Esophagus squamous epithelium (tissue), 5 donors: ENCODE measurements at places on chromosomes 3 and 15.

- DNase-seq: no peak
These were observed 13.0 kb downstream of the CERS3 start for GRCh38 chr15:100515758-100516157.

GRCh38 chr15:99006146-99006545, 1.4 kb downstream of the PGPEP1L start:
- no peak for DNase-seq

DNA sequence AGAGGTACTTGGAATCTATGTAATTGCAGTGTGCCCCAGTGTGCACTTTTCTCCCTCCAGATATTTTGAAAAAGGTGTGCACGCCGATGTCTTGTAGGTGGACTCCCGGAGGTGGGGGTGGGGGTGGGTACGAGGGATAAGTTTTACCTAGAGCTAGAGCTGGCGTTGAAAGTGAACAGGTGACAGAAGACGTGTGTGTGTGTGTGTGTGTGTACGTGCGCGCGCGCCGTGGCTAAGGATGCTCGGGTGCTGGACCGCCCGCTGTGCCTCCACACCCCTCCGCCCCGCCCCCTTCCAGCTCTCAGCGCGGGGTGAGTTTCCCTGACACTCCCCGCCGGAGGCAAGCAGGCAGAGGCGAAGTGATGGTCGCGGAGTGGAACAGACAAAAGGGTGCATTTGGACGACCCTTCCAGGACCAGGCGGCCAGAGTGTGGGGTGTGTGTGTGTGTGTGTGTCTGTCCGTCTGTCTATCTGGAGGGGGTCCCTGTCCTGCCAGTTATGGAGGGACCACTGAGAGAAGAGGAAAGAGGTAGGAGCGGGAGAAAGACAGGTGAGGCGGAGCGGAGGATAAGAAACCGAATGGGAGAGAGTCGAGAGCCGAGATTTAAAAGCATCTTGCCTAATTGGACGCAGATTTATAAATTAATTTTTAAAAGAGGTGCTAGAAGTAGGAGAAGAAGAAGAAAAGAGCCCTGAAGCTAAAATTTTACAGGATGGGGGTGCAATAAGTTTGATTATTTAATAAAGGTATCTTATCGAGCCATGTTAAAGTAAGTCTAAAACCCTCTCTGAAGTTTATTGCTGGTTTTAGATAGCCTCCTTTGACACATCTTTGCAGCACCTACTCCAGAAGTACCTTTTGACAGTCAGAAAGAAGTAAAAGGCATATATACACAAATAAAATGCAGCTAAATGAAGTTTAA, 335.8 kb upstream of the THRB start:
- no peak for DNase-seq

DNA sequence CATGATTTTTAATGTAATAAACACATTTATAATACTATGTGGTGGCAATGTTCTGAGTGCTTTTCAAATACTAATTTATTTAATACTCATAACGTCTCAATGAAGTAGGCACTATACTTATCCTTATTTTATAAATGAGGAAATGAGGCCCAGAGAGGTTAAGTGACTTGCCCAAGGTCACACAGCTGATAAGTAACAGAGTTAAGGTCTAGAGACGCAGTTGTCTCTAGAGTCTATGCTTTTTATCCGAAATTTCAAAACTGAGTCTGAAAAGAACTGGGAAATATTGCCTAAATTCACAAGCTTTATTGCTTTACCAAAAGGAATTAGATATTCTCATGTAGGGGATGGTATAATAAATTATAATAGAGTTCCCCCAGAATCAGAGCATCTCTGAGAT, 31.4 kb upstream of the MAGEF1 start:
- no peak for DNase-seq

GRCh38 chr3:153502682-153503081, 340.7 kb downstream of the RAP2B start:
- no peak for DNase-seq

DNA sequence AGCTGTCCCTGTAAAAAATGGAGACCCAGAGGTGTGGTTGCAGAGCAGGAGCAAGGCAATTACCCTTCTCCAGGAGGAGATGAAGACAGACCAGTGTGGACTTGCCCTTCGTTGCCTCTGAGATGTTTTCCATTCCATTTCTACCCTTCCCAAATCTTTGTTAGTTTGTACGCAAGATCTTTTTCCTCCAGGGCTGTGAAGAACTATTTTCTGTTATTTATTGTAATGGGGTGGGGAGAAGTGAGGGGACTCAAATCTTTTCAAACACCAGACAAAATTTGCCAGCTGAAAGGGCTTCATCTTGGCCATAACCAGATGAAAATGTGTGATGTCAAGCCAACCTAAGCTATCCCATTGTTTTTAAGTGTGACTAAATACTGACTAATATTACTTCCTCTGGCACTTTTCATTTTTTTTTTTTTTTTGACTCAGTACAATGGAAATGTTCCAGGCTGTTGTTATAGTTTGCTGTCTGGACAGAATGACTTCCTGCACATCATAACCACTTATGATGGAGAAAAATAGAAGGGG, 271.3 kb upstream of the TPRG1 start:
- no peak for DNase-seq

GRCh38 chr3:38543586-38543985, 47.4 kb downstream of the EXOG start:
- no peak for DNase-seq

DNA sequence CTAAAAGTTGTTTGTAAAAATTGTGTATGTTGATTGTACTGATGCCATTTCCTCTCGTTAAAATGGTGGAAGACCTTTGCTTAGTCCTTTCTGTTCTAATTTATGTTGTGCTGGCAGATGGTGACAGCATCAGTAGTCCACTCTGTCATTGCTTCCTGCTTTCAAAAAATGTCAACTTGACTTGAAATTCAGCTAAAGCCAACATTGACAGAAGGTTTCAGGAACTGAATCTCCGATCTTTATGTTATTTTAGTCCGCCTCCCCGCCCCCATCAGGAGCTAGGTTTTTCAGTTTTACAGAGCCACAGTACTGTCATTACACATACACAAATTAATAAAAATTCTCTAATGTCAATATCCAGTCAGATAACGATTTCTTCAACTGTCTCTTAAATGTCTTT, 1.5 kb downstream of the CEP63 start:
- DNase-seq: no peak

DNA sequence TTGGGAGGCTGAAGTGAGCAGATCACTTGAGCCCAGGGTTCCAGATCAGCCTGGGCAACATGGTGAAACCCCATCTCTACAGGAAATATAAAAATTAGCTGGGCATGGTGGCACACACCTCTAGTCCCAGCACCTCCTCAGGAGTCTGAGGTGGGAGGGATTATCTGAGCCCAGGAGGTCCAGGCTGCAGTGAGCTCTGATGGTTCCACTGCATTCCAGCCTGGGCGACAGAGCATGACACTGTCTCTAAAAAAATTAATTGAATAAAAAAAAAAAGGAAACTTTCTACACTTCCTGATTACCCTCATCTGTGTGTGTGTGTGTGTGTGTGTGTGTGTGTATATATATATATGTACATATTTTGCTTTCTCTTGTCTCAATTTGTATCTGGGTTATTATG, 31.4 kb downstream of the DIPK2A start:
- no peak for DNase-seq

DNA sequence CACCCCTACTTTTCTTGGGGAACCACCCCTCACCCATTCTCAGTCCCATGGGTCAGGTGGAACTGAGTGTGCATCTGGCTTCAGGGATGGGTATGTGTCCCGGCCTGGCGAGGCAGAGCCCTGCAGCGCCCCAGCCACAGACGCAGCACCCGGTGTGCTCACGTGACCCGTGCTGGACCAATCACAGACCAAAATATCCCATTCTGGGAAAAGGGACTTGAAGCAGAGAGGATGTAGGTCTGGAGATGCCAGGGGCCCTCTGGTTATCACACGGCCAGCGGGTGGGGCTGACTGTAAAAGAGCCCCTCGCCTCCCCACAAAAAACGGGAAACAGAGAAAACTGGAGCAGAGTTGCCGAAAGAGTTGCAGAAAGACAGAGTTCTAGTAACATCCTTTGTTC, 138.0 kb upstream of the RAD18 start:
- no peak for DNase-seq

- DNase-seq: no peak
These were observed 248.3 kb upstream of the CCDC54 start for GRCh38 chr3:107128946-107129345.

- DNase-seq: no peak
These were observed 9.5 kb downstream of the ISL2 start for GRCh38 chr15:76345880-76346668.

DNA sequence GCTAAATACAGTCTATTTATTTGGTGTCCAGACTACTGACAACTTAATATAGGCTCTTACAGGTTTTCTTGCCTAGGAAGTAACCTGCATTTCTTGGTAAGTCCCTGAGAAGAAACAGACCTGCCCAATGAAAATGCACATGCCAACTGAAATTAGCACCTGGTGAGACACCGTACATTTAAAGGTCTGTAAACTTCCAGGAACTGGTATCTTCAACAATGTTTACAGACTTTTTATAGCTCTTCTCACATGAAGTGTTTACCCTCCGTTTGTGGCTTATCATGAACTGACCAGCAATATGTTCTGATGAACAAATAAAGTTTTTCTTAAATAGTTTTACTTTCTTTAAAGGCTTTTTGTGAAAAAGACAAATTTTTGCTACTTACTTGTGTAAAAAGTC, 93.3 kb downstream of the PCCB start:
- DNase-seq: no peak

- no peak for DNase-seq
These were observed 45.1 kb downstream of the TNIK start for GRCh38 chr3:171415070-171415469.

DNA sequence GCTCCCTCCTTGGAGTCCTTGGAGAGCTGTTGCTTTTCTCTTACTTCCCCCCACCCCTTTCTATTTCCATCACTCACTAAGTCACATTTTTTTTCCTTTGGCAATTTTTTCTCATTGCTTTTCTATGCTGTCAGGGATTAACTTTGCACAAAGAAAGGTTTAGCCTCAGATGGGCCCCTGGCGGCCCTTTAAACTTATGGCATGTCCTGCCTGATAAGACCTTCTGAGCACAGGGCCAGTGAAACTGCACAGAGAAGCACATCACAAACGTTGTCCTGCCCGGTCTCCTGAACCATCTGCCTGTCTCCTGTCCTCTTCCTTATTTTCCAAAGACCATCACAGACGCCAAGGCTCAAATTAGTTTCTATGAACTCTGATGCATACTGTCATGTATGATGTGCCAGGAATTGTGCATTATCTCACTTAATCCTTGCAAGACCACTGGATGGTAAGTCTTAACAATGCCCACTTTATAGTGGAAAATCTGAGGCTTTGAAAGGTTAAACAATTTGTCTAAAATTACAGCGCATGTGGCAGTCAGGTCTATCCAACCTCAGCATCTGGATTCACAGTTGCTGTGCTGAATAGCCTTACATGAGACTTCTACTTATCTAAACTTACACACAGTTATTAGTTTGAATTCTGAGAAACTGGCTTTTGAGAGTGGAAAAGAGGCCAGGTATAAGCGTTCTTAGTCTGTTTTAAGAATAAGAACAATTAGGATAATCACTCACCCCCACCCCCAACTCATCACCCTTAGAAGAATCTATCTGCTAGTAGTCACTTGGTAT, 648.1 kb downstream of the NTRK3 start:
- DNase-seq: no peak

- DNase-seq: no peak
These were observed 328.5 kb downstream of the NAALADL2 start for GRCh38 chr3:175187586-175187985.

DNA sequence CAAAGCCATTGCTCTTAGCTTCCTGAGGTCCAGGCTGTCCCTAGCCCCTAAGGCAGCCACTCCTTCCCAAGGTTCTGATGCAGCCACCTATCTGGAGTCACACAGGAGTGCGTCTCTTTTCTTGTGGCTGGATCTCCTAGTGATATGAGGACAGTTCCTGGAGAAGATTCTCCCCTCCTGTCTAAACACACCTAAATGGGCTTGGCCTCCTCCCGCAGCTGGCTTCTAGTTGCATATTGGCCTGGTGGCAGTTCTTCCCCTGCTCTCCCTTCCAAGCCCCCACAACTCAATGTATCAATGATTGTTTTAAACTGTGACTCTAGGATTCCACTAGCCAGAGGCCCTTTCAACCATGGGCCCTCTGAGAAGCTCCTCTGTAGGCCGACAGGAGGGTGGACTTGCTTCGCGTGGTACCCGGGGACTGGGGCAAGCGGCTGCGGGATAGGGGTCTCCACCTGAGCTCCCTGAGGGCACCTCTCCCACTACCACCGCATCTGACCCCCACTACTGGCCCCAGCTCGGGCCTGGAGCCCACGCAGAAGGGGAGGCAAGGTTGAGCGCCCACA, 1.4 kb downstream of the ITGA11 start:
- no peak for DNase-seq
